Endothelial cell (in vitro differentiated cells): ENCODE measurements at places on chromosomes 3 and 15. TPM values are rescaled to one million over a fixed set of nuclear protein-coding genes. Genes with fewer than 3 reads are reported as not detected.

Gene FOXL2NB
- 13.2 TPM for total RNA-seq

Gene KY
- total RNA-seq = not detected

Gene CSTA
- not detected for total RNA-seq

Gene ENTPD3
- total RNA-seq = not detected

DNA sequence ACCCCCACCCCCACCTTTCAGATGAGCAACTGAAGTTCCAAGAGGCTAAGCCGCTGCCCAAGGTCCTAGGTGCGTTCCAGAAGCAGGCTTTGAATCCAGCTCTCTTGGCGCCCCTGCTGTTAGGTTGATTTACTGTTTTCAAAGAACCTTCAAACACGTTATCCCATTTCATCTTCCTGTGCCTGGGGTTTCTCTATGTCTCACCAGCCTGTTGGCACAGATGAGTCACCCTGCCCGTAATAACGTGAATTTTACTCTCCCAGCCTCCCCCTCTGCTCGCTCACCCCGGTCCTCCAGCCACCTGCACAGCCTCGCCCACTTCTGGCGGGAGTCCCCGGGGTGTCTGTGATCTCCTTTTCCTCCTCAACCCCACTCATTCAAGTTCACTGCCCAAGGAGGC is 13.0 kb upstream of the TSEN2 start:
- H3K4me3 ChIP-seq = no peak overlapping the region
- H3K4me1 ChIP-seq = peaks cover 7% of the 10 kb centered on the region
- H3K36me3 ChIP-seq = no peaks in the 10 kb centered on the region
- H3K27ac ChIP-seq = no peak overlapping the region

DNA sequence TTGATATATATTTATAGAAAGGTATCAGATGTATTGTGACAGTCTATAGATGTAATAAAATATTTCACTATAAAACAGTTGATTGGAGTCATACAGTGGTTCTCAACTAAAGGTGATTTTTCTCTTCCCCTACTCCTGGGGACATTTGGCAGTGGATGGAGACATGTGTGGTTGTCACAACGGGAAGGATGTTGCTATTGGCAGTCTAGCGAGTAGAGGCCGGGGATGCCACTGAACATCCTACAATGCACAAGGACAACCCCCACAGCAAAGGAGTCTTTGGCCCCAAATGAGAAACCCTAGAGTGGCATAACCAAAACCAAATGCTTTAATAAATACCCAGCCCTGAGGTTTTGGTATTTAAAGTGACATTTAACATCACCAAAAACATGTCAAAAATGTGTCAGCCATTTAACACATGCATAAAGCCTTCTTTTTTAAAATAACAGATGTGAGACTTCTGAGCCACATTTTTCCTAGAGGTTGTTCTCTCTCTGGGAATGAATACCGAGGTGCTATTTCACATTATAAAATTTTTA is 367.5 kb downstream of the PTPRG start:
- no peak overlapping the region for H3K4me3 ChIP-seq
- no peaks in the 10 kb centered on the region for H3K36me3 ChIP-seq
- H3K4me1 ChIP-seq = peaks cover 21% of the 10 kb centered on the region
- H3K27ac ChIP-seq = no peak overlapping the region
- no peak for DNase-seq

DNA sequence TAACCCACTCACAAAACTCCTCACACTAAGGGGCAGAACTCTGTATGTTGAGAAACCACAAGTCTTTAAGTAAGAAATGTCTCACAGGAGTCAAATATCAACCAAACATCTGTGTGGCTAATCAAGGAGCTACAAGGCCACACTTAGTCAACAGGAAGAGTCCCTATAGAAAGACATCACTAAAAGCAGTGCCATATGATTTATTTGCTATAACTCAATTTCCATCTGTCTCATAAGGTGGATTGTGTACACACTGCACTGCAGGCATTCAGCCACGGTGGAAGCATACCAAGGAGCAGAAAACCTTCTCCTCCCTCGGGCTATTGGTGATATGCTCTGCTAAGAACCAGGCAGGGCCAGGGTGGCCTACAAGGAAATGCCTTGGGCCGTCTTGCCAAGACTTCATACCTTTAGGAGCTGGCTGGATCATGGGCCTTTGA is 197.6 kb upstream of the CFAP20DC start:
- no peak overlapping the region for H3K4me3 ChIP-seq
- no peak for DNase-seq
- no peak overlapping the region for H3K27ac ChIP-seq
- H3K4me1 ChIP-seq = peaks cover 3% of the 10 kb centered on the region
- no peaks in the 10 kb centered on the region for H3K27me3 ChIP-seq
- no peaks in the 10 kb centered on the region for H3K36me3 ChIP-seq

GRCh38 chr15:64050281-64051092 is 4.2 kb upstream of the DAPK2 start:
- H3K27me3 ChIP-seq = peaks cover 10% of the 10 kb centered on the region
- H3K27ac ChIP-seq = no peak overlapping the region
- H3K4me3 ChIP-seq = no peak overlapping the region
- no peaks in the 10 kb centered on the region for H3K36me3 ChIP-seq
- no peak for DNase-seq

DNA sequence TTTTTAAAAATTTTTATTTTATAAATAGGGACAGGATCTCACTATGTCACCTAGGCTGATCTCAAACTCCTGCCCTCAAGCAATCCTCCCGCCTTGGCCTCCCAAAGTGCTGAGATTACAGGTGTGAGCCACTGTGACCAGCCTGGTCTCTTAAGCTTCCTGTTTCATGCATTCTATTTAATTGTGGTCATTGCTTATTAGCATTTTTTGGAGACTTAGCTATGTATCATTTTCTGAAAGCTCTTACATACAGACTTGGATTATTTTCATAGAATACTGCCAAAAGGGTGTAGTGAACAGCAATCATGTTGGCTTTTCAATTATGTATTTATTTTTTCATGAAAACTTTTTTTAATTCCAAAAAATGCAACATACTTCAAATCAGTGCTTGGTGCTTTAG is 51.5 kb upstream of the DCUN1D1 start:
- H3K36me3 ChIP-seq = peaks cover 31% of the 10 kb centered on the region
- no peaks in the 10 kb centered on the region for H3K27me3 ChIP-seq
- no peak for DNase-seq
- no peak overlapping the region for H3K4me3 ChIP-seq
- peaks cover 4% of the 10 kb centered on the region for H3K4me1 ChIP-seq

DNA sequence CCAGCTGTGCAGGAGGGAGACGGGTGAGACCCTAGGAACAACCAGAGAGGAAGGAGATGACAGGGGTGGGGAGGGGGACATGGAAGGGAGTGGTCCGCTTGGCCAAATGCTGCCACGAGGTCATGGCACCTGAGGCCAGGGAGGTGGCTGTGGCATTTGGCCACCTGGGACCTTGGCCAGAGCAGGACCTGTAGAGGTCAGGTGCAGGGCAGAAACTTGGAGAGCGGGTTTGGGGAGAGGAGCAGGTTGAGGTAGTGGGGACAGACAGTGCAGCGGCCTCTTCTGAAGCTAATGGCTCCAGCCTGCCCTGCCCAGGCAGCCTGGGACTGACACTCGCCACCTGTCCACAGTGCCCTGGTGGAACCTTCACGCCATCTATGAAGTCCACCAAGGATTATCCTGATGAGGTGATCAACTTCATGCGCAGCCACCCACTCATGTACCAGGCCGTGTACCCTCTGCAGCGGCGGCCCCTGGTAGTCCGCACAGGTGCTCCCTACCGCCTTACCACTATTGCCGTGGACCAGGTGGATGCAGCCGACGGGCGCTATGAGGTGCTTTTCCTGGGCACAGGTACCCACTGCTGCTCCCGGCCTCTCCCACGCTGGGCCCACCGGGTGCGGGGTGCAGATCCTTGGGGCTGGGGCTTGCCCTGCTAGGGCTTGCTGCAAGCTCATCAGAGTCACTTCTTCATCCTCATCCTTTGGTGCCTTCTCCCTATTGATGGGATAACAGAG is 7.0 kb upstream of the GNAT1 start:
- DNase-seq = no peak
- H3K36me3 ChIP-seq = peaks cover 15% of the 10 kb centered on the region
- no peak overlapping the region for H3K4me3 ChIP-seq
- H3K4me1 ChIP-seq = no peaks in the 10 kb centered on the region

- H3K27ac ChIP-seq = no peak overlapping the region
- H3K36me3 ChIP-seq = peaks cover 5% of the 10 kb centered on the region
- DNase-seq = no peak
- H3K4me1 ChIP-seq = peaks cover 13% of the 10 kb centered on the region
These were observed 124.3 kb upstream of the EIF1B start for GRCh38 chr3:40185029-40185695.
